NCI-H526 treated with DMSO at 0.1 percent for 48 hours (cell line): ENCODE measurements at places on chromosomes 13 and 19.
A peak's percentile ranks its signal among the peaks of the same experiment; 100 is the strongest.

DNA sequence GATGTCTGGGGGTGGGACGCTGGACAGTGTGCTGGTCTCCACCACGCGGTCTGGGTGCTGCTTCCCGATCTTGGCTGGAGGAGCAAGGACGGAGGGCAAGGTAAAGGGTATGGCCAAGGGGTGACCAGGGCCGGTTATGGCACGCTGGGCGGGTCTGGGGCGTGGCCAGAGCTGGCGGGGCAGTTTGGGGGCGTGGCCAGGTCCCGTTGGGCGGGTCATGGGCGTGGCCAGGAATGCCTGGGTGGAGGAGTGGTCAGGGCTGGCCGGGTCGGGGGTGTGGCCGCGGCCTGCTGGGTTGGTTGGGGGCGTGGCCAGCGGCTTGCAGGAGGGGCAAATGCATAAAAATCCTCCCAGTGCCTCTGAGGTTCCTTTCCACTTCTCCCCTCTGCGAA is 19.2 kb downstream of the GPX4 start:
- no peak for DNase-seq

GRCh38 chr19:17824339-17824738 is 3.0 kb upstream of the INSL3 start:
- no peak for DNase-seq

DNA sequence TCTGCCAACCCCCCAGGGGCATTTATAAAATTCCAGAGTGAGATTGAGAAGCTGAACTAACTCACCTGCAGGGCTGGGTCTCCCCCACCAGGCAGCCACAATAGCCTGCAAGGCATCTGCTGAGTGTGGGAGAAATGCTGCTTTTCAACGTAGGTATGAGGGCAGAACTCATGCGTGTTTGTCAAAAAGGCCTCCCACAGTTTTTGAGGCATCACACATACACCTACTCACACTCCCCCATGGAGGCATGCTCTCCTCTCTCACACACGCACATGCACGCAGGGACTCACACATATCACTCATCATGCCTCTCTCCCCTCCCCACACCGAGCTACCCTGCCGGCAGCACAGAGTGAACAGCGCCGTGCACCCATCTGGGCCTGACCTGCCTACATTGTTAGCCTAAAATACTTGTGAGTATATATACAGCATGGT is 390.5 kb downstream of the FGF9 start:
- no peak for DNase-seq

DNA sequence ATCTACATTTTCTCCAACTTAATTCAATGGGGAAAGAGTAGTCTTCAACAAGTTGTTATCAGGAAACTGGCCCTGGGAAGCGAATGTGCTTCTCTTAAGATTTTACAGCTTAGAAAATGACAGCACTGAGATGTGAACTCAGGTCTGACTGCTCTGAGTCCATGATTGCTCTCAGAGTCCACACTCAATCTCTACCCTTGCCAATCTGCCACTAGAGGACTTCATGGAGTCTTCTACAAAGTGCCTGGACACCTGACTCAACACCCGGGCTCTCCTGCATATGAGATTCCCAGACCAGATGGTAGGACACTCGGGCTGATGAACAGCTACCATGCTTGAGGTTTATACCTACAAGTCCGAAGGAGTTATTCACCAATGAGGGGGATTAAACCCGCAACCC is 74.8 kb downstream of the ABCC4 start:
- DNase-seq = no peak

- DNase-seq = no peak
Observed at GRCh38 chr19:813219-814151, 8.3 kb downstream of the PLPPR3 start.

- no peak for DNase-seq
Observed at GRCh38 chr19:16124953-16125352, 13.3 kb downstream of the RAB8A start.

- peak; percentile 45 for DNase-seq
Observed at GRCh38 chr13:95834134-95834765, 157.3 kb downstream of the DNAJC3 start.

DNA sequence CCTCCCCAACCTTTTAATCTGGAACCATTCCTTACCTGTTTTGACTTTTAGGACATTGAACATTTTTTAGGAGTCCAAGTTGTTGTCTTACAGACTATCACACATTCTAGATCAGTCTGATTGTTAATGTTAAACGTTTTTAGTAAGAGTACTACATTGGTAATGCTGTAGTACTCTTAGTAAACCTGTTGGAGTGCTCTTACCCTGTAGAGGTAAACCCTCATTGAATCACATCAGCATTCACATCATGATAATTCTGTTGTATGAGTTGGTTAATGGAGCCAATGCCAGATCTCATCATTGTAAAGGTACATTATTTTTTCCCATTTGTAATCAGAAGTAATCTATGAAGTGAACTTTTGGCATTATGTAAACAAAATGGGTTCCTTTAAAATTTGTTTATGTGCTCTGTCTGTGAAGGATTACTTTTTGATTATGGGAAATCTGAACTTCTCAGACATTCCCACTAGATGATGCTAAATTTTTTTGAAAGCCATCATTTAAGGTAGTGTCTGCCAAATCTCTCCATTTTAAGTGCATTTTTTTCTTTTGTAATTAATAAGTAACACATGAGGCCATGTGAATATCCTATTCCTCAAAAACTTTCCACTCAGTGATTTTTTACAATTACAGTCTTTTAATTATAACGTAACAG is 55.2 kb downstream of the VWA8 start:
- peak; percentile 65 for DNase-seq

DNA sequence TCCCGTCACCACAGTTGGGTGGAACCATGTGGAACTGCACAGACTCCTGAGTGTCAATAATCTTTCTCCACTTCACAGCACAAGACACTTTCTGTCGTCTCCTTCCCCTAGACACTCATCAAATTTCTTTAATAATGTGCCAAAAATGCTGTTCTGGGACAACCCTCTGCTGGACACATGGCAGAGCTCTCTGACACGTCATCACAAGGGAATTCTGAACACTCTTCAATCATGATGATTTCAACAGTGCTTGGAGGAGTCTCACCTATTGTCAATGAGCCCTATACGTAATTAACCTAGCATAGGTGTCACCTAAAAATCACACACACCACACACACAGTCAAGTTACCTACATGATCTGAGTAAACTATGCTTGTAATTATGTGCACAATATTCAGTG is 141.3 kb downstream of the STOML3 start:
- DNase-seq = no peak

DNA sequence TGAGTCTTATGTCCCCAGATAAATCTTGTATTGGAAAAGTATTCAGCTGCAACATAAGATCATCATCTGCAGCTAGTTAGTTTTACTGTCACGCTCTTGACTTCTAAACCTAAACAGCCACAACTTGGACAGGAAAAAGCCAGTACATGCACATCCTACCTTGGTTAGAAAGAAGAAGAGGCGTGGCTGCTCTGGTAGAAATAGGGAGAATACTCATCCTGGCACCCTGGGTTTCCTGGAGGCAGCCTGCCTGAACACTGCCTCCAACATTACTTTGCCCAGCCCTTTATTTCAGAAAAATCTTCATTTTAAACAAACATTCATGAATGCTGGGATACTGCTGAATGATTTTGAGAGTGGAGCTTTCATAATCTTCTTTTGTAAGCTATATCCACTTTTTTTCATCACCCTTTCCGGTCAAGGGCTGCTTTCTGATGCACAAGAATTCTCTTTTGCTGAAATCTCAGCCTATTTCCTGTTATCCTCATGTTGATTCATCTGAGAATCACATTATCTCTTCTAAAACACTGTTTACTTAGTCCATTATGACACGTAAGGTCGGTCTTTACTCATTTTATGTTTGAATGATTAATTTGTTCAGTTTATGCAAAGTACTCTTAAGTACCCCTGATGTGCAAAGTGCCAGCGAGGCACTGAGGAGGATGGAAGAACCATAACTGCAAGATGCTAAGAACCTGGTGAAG is 55.2 kb downstream of the STARD13 start:
- DNase-seq = no peak

DNA sequence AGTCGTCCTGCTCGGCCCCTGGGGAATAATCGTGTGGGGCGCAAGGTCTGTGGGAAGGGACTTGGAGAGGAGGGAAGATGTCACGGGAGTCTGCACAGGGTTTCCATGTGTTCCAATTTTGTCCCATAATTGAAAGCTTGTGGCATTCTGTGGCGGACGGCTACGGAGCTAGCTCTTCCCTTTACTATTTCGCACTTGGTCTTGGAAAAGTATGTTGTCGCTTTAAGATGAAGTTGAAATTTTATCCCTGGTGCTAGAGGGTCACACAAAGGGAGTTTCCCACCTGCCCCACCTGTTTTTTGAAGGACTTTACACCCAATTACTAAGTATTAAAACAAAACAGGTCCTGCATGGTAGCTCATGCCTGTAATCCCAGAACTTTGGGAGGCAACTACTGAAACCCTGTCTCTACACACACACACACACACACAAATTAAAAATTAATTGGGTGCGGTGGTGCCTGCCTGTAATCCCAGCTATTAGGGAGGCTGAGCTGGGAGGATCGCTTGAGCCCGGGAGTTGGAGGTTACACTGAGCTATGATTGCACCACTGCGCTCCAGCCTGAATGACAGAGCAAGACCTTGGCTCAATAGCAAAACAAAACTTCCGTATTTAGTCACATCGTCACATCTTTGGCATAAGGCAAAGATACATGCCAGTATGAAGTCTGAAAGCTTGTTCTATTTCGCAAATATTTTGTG is 967 bp upstream of the TPT1 start:
- DNase-seq = no peak

- no peak for DNase-seq
Observed at GRCh38 chr13:43319617-43320444, 296.4 kb downstream of the DNAJC15 start.

GRCh38 chr19:34964598-34964997 is 569 bp upstream of the ZNF792 start:
- no peak for DNase-seq

DNA sequence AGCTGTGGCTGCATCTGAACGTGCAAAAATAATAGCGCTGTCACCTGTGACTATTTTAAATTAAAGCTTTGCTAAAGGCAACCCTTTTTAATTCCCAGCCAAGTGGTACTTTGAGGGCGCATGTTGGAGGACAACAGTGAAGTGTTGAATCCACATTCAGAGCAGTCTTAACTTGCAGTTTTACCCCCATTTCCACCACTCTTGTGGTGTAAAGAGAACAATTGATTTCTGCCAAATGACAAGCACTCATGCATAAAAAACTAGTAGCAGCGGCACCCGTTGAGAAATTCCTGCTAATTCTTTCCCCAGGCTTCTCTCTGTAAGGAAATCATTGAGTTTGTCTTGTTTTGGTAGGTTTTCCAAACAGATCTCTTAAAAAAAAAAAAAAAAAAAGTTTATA is 1033.3 kb downstream of the EFNB2 start:
- DNase-seq = no peak

DNA sequence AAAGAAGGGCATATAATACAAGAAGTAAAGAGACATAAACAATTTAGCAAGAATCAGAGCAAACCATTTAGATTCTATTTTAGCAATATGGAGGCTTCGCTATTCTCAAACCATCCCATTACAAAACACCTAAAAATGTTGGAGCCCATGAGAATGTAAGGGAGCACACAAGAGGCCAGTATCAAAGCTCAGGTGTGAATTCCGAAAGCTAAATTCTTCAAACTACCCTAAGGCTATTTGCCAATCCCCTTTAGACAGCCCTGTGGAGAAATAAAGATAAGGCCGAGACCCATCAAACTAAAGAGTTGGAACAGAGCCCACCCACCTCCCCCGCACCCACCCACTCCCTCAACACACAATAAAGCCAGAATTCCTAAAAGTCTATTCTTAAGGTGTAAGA is 210.8 kb upstream of the MAB21L1 start:
- DNase-seq = no peak

GRCh38 chr19:4365341-4365740 is 22.0 kb downstream of the MPND start:
- DNase-seq = no peak

GRCh38 chr19:43778651-43779050 is 2.1 kb downstream of the KCNN4 start:
- peak; percentile 58 for DNase-seq

DNA sequence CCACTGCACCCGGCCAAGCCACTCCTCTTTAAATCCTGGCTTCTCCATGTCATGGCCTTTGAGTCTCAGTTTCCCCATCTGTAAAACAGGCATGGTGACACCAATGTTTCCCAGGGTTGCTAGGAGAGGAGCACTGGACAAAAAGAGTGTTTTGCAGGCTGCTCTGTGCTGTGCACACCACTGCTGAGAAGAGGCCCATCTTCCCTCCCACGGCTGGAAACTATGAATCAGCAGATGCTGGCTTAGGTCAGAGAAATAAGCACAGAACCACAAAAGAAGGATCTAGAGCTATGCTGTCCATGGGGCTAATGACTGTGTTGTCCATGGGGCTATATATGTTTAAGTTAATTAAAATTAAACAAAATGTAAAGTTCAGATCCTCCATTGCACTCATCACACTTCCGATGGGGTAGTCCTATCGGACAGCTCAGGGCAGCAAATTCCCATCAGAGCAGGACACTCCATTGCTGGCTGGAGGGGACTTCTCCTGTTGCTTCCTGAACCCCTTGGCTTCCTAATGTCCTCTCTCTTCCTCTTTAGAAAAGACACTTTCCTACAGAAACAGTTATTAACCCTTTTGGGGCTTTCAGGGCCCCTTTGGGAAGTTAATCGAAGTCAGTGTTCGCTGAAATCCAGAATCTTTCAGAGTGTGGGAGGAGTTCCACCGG is 37.1 kb downstream of the TSHZ3 start:
- DNase-seq = no peak

GRCh38 chr13:37741536-37741935 is 128.0 kb downstream of the TRPC4 start:
- no peak for DNase-seq

DNA sequence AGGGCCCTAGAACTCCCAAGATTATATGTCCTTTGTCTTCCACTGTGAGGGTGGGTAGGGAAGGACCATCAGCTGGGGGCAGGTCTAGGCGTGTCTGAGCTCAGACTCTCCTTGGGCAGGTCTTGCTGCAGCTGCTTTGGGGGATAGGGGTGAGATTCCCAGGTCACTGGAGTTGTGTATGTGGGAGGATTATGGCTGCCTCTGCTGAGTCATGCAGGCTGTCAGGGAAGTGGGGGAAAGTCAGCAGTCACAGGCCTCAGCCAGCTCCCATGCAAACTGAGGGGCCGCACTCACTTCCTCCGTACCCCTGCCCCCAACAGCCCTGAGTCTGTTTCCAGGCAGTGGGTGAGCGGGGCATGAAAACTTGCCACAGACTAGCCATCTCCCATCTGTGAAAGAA is 600.8 kb downstream of the DIAPH3 start:
- no peak for DNase-seq

GRCh38 chr19:38978326-38978689 is 2.8 kb upstream of the FBXO17 start:
- no peak for DNase-seq

- DNase-seq = no peak
Observed at GRCh38 chr13:78420814-78421213, 182.5 kb downstream of the POU4F1 start.

GRCh38 chr13:24899601-24900000 is 135.6 kb downstream of the RNF17 start:
- no peak for DNase-seq

- DNase-seq = no peak
Observed at GRCh38 chr19:55391702-55392615, 6.2 kb downstream of the RPL28 start.

GRCh38 chr19:55579766-55580621 is 654 bp downstream of the ZNF579 start:
- DNase-seq = no peak

- DNase-seq = no peak
Observed at GRCh38 chr13:41675306-41675705, 218.0 kb downstream of the RGCC start.

GRCh38 chr13:30877335-30877734 is 28.7 kb upstream of the MEDAG start:
- no peak for DNase-seq

GRCh38 chr19:16337809-16338469 is 13.3 kb downstream of the KLF2 start:
- DNase-seq = no peak

GRCh38 chr13:36453516-36453915 is 21.2 kb downstream of the CCNA1 start:
- DNase-seq = no peak
